ENCODE measurements at places on chromosomes 3 and 15.
A peak's percentile ranks its signal among the peaks of the same experiment; 100 is the strongest.

- peak; percentile 76 for DNase-seq
Observed at GRCh38 chr15:56919609-56920366, 1.3 kb downstream of the TCF12 start.

GRCh38 chr3:123414973-123415775 is 33.7 kb downstream of the ADCY5 start:
- DNase-seq = no peak

DNA sequence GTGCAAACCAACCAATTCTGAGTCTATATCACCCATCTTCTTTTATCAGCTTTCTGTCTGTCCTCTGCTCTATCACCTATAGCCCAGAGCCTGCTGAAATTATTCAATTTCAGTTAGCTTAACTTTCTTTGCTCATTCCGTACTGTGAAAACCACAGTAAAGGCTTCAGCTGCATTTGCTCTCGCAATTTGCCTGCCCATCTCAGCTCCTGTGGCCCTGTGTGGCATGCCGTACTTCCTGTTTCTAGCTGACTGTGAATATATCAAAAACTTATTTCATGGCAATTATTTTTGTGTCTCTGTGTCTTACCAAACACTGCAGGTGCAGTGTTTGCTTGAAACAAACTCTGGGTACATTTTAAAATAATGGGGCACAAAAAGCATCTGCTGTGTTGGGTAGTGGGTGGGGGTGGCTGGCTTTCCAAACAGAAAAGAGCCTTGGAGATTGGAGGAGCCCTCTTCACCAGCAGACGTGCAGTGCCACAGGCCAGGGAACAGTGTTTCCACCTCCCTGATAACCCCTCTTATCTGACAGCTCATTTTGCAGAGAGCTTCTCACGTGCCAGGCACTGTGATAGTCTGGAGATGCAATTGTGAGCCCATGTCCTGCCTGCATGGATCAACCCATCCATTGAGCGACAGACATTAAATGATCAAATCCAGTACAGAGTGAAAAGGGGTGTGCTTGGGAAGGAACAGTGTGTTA is 45.2 kb downstream of the GASK1A start:
- no peak for DNase-seq

DNA sequence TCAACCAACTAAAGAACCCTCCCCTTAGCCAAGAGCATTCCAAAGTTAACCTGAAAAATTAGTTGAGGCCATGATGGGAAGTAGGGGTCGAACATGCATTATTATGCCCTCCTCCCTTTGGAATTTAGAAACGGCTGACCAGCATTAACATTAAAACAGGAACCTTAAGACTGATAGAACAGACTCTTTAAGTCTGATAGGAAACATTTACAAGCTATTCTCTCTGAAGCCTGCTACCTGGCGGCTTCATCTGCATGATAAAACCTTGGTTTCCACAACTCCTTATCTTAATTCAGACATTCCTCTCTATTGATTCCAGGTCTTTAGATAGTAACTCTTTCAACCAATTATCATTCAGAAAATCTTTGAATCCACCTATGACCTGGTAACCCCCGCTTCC is 331.0 kb downstream of the CGGBP1 start:
- DNase-seq = no peak

DNA sequence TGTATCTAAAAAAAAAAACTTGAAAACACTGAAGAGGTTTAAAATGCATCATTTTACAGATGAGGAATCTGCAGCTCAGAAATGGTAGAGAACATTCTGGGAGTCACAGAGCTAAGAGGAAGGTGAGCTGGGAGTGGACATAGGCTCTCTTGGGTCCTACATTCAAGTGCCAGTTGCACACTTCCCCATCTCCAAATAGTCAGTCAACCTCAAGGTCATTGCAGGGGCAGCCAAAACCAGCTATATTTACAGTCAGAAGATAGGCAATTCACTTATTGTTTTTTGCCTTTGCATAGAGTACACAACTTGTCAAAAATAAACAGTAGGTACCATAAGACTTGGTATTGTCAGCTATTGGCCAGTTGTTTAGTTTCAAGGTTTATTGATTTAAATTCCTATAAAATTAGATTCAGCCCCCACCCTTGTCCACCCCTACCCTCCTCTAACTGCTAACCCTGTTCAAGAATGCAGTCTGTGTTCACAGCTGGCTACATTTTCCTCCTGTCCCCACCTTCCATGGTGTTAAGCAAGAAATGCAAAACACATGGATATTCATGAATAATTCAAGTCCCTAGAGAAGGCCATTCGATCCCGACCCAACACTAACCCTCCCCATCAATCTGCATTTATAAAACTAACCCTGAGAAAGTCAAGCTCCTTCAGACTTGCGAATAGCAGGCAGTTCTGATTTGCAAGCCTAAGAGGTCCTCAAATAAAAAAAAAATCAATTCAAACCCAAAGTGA is 567.0 kb upstream of the MCTP2 start:
- DNase-seq = no peak

DNA sequence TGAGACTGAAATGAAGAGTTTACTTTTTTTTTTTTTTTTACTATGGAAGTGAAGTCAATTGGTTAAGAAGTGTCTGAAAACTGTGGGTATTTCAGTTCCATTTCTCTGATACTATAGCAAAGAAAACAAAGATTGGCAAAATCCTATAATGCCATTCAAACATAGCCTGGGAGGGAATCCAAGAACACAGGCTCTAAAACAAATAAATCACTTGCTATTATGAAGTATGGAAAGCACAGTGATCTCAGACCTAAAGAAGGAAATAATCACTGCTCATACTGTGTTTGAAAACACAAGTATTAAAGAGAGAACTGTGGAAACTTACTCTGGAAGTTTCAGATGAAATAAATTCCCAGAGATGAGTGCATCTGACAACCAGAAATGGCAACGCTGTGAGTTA is 12.0 kb downstream of the SAMMSON start:
- no peak for DNase-seq

DNA sequence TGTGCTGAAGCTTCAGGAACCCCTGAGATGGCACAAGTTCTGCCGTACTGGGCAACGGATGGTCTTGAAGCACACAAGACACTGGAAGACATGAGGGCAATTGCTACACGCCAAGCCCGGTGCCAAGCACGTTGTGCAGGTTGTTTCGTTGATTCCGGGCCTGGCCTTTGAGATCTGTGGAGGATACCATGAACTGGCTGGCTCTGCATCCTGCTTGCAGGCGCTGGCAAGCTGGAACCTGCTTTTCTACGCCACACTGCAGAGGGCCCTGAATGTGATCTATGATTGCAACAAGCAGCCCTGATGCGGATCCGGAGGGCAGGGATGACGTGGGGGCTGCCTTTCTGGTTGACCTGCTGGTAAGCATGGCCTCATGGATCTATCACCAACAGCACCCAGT is 262.5 kb upstream of the ATP10A start:
- no peak for DNase-seq

DNA sequence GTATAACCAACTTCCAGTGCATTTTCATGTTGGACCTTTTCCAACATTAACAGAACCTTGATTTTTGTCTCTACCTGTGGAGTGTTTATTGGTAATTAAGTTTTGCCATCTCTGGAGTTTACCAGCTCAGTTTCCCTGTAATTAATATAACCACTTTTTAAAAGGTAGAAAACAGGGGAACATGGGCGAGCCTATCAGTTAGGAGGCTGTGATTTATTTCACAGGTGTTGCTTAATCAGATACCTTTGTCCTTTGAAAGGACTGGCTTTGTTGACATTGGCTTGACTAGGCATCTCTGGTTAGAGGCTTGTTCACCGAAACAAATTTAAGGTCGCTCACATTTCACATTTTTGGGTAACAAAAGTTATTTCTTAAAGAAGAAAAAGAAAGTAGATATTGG is 622 bp downstream of the NAALADL2 start:
- no peak for DNase-seq

GRCh38 chr3:64345371-64345770 is 120.1 kb upstream of the PRICKLE2 start:
- peak; percentile 96 for DNase-seq

DNA sequence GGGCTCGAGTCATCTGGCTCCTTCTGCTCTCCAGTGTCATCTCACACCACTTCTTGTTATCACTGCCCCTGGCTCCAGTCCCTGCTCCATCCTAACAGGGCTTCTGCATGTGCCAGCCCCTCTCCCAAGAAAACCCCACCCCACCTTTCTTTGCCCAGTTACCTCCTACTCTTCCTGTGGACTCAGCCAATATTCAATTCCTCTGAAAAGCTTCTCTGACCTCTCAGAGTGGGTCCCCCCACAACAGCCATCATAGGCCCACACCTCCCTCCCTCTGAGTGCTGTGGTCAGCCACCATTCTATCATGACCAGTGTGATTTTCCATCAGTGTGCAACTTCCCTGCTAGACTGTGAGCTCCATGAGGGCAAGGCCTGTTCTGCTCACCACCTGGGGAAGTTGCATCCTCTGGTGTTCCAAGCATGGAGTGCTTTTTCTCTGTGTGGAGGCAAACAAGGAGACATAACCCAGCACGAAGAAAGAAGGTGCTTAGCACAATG is 71.6 kb downstream of the ADCY5 start:
- DNase-seq = no peak

DNA sequence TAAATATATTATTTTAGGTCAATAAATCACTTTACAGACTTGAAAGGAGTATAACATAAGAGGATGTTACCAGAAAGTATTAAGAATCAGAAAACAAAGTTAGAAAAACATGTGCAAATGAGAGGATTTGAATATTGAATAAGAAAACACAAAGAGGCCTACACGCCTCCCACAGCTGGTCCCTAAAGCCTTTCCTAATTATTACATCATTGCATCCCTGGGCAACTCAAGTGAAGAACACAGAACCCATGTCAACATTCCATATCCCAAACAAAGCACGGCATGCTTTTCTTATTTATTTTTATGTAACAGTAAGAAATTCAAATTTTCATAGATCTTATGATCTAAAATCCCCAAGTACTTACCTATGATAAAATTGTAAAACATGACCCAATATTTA is 61.2 kb downstream of the HERC1 start:
- DNase-seq = no peak

DNA sequence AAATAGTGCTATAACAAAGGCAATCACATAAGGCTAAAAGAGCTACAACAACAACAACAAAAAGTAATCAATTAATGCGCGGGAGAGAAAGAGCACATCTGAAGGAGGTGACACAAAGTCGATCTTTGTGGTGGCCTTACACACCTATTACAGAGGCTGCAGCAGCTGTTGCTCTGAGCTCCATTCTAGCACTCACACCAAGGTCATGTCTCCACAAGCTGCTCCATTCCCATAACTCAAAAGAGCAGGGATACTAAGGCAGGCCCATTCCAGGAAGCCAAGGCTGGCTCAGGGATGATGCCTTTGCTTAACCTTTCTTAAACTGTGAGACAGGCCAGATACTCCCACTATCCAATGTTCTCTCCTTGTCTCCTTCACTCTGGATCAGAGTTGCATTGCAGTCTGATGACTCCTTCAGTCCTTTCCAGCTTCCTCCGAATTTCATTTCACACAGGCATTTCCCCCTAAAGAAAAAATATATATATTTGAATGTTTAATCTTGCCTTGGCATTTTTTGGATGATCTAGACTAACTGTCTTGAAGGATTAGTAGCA is 52.7 kb downstream of the SNTN start:
- no peak for DNase-seq

- DNase-seq = no peak
Observed at GRCh38 chr15:52709187-52709981, 30.2 kb upstream of the ATOSA start.

GRCh38 chr3:48715174-48715800 is 1.7 kb downstream of the IP6K2 start:
- DNase-seq = peak; percentile 69

DNA sequence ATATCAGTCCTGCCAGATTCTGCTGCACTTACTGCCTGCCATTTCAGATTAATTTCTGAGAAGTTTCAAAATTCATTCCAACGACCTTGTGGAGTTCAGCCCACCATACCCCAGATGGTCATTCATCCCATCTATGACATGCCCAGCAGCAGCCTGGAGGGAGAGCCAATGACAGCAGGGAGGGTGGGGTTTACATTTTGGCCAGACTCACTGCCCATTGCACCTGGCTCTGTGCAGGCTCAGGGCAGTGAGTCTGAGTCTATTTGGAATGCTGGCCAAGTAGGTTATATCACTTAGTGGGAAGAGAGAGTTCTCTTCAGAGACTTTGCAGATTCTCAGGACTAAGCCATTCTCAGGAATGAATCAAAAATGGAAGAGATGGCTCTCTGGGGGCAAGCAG is 21.5 kb downstream of the SRPRB start:
- DNase-seq = no peak

GRCh38 chr15:35958975-35959374 is 413.0 kb upstream of the DPH6 start:
- DNase-seq = no peak

- no peak for DNase-seq
Observed at GRCh38 chr15:62964251-62964650, 78.3 kb upstream of the TPM1 start.

- DNase-seq = peak; percentile 3
Observed at GRCh38 chr3:468172-468571, 271.6 kb downstream of the CHL1 start.

- DNase-seq = no peak
Observed at GRCh38 chr3:185090811-185091210, 62.0 kb downstream of the C3orf70 start.

DNA sequence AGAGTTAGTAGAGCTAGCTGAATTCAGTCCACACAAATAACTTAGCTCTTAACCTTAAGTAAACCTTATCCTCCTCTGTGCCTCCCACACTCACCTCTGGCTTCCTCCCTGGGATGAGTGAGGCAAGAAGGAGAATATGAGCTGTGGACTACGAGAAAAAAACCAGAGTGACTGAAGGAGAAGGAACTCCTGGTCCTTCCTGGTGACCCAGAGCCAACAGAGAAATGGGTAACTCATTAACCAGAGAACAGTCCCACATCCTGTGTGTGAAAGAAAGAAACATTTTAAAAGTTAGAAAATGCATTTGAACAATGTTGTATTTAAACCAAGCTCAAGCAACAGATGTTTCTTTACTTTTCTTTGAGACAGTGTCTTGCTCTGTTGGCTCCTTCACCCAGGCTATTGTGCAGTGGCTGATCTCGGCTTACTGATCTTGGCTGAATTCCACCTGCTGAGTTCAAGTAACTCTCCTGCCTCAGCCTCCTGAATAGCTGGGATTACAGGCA is 27.5 kb upstream of the FAM81A start:
- peak; percentile 22 for DNase-seq

GRCh38 chr3:78497767-78498166 is 1270.0 kb downstream of the ROBO1 start:
- peak; percentile 28 for DNase-seq

DNA sequence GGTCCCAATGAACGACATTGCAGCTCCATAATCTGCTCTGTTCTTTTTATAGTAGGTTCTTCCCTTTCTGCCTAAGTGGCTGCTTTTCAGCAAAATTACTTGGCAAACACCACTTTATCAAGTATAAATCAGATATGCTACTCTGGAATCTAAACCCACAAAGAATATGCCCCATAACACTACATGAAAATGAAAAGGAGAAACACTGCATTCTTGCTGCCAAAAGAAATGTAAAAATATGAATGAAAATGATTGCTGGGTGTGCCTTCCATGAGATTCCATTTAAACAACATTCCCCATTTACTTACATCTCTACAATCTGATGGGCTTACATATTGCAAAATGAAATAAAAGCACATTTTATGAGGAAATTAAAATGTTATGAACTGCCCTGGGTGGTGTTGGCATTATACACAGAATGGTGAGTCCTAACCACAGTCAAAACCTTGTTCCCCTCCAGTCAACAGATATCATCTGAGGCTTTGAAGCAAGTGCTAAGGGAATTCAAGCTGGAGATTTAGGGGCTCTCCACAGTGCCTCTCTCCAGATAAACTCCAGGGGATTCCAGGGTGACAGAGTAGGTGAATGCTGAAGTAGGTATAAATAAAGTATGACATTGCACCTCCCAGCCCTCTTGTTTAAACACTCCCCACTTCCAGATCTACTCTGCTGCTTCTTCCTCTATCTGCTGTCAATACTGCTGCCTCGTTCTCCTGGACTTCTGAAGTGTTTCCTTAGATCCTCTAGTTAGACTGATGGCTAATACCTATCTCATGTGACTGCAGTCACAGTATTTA is 136.5 kb downstream of the RORA start:
- no peak for DNase-seq
